ENCODE measurements at places on chromosomes 5 and 9.
A peak's percentile ranks its signal among the peaks of the same experiment; 100 is the strongest.

- DNase-seq = no peak
Measured at GRCh38 chr5:159921721-159922120, 5.4 kb downstream of the ADRA1B start.

DNA sequence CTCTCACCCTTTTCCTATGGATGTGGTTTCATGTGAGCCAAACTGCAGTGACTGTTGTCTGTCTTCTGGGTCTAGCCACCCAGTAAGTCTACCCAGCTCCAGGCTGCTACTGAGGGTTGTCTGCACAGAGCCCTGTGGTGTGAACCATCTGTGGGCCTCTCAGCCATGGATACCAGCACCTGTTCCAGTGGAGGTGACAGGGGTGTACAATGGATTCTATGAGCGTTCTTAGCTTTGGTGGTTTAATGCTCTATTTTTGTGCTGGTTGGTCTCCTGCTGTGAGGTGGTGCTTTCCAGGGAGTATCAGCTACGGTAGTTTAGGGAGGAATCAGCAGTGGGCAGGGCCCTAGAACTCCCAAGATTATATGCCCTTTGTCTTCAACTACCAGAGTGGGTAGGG is 186.7 kb downstream of the NR2F1-AS1 start:
- DNase-seq = no peak

DNA sequence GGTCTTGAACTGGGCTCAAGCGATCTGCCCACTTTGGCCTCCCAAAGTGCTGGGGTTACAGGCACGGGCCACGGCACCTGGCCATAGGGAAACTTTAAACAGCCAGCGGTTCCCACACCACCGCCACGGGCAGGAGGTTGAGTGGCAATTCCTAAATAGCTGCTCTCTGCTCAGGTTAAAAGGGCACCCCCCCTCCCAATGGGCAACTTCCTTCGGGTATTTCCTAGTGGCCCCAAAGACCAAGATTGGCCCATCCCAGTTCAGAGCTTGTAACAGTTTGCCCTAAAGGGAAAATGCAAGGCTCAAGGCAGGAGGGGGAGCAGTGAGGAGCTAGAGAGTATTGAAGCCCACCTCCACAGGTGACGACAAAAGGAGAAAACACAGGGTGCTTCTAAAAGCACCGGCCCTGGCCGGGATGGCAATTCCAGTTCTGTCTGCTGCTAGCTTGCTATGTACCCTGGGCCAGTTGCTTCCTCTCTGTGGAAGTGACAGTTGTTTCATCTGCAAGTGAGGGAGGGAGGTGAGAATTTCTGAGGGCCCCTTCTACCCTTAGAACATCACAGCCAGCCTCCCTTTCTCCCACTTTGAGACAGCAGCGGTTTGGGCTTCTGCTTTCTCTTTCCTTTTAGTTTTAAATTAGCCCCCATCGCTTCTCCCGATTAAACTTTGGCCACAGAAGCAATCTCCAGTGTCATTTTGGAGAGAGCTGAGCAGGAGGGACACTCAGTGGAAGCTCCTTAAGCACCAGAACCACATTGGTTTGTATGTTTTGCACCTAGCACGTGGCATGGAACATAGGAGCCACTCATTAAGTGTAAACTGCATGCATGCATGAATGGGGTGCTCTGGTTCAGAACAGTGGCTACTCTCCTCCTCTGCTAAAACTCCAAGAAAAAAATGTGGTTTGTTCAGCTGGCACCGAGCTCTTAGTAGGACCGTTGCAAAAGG is 17.3 kb upstream of the TNIP1 start:
- DNase-seq = no peak

- DNase-seq = no peak
Measured at GRCh38 chr9:133199648-133200321, 9.3 kb downstream of the OBP2B start.

DNA sequence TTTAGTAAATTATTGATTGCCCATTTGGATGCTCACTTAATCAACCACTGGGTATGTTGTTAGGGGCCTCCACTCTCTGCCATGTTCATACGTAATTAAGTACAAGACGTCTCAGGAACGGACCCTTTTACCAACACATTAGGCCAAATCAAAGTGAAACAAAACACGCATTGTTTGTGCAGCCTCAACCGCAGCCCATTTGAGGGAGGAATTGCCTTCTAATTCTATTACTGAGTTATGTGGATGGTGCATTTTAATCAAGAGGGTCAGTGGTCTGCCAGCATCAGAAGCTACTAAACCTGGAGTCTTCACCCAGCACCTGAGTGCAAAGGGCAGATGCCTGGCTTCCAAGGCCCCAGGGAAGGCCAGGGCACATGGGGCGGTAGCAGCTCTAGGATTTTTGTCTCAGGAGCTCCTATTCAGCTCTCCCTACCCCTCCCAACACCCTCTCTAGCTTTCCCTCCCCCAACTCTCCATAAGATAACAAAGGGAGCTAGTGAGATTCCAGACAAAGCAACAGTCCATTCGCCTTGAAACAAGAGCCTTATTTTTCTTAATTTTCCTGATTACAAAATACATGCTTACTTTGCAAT is 7.9 kb upstream of the MED27 start:
- DNase-seq = peak; percentile 87

DNA sequence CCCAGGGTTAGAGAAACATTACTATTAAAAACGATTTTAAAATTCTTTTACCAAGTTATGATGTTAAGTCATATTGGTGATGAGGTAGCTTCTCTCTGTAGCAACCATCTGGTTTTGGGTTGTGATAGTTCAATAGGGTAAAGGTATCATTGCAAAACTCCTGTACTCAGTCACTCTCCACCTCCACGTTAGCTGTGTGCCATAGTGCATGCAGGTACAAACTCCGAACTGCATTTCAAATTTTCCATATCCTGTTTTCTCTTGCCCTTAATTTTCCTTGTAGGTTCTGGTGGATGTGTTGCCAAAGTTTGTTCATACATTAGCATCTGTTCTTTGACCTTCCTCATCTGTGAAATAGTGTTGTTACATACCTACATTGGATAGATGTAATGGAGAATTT is 53.1 kb upstream of the ARRDC3 start:
- DNase-seq = no peak

DNA sequence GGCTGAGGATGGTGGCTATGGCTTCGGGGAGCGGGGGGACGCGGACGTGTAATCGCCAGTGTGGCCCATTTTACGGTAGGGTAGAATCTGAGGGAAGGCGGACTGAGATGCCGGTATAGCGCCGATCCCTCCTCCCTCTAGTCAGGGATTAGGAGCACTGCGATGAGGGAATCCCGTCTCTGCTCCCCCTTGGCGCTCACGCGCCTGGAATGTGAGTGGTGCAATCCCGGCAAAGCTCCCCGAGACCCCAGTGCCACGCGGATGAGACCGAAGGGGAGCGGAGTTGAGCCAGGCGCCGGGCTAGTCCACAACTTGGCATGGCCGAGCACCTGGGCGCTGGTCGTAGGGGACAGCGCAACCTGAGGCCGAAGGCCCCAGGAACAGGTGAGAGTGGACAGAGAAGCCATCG is 2.2 kb downstream of the NPR3 start:
- DNase-seq = no peak

- DNase-seq = no peak
Measured at GRCh38 chr5:100110497-100110896, 424.7 kb upstream of the FAM174A start.

DNA sequence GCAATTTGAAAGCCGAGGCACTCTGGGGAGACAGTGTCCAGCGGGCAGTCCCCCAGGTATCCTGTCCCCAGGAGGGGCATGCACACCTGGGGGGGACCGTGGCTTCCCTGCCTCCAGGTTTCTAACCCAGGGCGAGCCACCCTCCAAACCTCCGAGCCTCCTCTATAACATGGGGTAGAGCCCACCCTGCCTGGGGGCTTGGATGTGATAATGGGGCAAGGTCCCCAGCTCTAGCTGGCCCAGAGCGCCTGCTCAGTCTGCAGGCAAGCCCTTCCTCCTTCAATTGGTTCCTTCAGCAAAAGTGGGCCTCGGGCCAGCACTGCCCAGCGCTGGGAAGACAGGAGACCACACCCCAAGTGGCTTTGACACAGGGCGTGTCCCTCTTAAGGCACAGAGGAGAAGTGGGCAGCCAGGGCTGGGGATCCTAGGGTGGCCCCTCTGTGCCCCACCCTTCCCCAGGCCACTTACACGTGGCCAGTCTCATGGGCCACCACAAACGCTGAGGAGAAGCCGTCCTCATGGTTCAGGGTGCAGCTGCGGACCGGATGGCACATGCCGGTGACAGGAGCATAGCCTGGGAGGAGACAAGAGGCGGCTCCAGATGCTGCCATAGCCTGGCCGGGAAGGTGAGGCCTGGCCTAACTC is 94.3 kb downstream of the ZNF354C start:
- DNase-seq = no peak

- no peak for DNase-seq
Measured at GRCh38 chr5:155017610-155018009, 4.1 kb downstream of the KIF4B start.

DNA sequence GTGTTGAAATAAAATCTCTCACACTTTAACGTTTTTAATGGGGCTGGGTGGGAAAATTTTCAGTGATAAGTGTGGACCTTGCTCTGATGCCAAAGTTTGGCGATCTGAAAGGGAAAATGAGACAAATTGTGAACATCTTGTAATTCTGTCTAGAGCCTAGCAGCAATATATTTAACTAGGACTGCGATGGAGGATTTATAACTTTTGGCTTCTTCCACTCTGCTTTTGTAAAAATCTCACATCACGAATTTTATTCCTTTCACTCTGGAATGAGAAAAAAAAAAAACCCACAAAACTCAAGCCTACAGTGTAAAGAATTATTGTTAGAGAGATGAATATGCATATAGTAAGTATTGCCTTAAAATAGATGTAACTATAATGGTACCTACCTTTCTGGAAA is 19.9 kb downstream of the CCNH start:
- DNase-seq = no peak

DNA sequence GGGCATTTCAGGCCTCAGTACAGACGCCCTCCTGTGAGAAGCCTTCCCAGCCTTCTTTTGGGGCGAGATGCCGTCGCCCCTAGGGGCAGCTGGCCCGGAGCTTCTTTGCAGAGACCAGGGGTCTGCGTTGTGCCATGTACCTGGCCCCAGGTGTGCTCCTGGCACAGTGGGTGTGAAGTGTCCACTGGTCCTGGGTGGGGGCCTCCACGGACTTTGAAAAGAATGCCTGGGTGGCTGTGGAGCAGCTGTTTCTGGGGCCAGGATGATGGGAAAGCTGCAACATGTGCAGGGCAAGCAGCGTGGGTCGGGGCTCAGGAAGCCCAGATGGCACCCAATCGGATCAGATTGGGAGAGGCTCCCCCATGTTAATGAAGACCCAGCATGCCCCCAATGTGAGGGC is 47.8 kb downstream of the WNK2 start:
- no peak for DNase-seq

GRCh38 chr9:87528969-87529368 is 31.3 kb downstream of the DAPK1 start:
- no peak for DNase-seq

DNA sequence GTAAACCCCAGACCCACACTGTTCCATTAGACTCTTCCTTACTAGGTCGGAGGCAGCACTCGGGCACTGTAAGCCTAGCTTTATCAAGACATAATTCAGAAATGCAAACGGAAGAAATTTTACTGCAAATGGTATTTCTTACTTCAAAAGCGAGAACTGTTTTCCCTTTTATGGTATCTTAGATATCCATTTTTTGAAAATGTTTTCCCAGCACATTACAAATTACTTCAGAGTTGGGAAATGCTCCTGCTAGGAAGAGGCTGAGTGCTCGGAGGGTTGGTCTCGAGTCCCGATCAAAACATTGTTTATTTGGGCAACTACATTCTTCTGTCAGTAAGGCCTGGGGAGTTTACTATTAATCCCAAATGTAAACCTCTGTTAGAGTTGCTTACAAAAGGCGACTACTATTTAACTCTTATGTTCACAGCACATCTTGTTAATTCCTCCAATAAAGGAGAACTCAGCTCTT is 332.9 kb downstream of the CWC27 start:
- DNase-seq = no peak

- DNase-seq = no peak
Measured at GRCh38 chr9:137816531-137817235, 60.9 kb upstream of the CACNA1B start.

GRCh38 chr5:174798551-174798951 is 74.2 kb downstream of the MSX2 start:
- DNase-seq = no peak

DNA sequence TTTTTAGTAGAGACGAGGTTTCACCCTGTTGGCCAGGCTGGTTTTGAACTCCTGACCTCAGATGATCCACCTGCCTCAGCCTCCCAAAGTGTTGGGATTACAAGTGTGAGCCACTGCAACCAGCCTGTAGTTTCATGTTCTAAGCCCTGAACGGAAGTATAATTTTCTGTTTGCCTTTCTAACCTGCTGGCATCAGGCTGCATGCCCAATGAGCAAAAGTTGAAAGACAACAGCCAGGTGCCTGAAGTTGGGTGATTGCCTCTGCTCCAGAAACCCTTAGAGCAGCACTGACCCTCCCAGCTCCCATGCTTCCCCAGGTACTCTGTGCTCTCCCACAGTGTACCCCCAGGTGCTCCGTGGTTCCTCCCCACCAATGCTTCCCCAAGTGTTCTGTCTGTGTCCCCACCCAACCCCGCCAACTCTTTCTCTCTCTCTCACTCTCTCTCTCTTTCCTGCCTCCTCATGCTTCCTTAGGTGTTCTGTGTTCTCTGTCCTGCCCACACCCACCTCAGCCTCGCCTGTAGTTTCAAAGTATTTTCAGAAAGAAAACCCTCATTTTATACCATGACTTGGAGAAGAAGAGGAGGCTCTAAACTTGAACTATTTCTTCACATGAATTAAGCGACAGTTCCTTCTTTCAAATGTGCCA is 145.3 kb downstream of the SNCAIP start:
- DNase-seq = no peak

- no peak for DNase-seq
Measured at GRCh38 chr5:38528162-38528703, 28.2 kb downstream of the LIFR start.

- no peak for DNase-seq
Measured at GRCh38 chr9:35280399-35280798, 118.6 kb downstream of the UNC13B start.

GRCh38 chr5:88480801-88481499 is 212.3 kb upstream of the TMEM161B start:
- no peak for DNase-seq

- DNase-seq = no peak
Measured at GRCh38 chr5:40984884-40985283, 75.6 kb downstream of the C7 start.

DNA sequence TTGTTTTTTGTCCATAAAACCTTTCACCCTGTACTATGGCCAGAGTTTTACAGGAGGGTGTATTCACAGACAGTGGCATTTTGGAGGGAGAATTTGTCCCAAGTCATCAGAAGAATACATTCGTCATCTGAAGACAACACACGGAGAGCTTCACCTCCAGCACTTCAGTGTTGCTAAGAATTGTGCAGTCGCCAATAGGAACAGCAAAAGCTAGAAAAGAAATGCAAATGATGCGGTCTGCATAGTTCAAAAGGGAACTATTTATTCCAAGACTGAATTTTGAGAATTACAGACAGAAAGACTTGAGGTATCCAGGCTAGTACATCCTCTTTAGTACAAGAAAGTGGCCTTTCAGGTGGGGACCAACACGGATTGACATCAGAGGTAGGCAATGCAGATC is 399.2 kb upstream of the KIF2A start:
- no peak for DNase-seq

- no peak for DNase-seq
Measured at GRCh38 chr9:93288341-93288740, 104.4 kb downstream of the WNK2 start.
